ENCODE measurements at places on chromosomes 1 and 21.

DNA sequence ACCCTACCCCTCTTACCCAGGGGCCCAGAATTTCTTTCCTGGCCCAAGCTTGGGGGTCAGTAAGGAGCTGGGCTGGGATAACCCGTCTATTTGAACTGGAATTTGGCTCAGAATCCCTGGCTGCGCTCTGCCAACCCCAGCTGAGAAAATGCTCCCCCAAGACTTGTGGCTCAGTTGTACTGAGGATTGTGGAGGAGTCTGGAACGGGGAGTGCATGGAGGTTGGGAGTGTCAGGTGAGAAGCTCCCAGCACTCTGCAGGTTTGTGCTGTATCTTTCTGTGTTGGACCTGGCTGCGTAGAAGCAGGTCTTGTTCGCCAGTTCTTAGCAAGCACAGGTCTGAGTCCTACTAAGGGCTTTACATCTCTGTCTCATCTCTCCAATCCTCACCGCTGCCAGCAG lies 1.6 kb downstream of the TCEA3 start:
- no peak for DNase-seq

- no peak for DNase-seq
Measured at GRCh38 chr1:18217398-18218043, 109.9 kb downstream of the IGSF21 start.

GRCh38 chr1:86016076-86016759 lies 140.4 kb downstream of the COL24A1 start:
- DNase-seq = no peak

DNA sequence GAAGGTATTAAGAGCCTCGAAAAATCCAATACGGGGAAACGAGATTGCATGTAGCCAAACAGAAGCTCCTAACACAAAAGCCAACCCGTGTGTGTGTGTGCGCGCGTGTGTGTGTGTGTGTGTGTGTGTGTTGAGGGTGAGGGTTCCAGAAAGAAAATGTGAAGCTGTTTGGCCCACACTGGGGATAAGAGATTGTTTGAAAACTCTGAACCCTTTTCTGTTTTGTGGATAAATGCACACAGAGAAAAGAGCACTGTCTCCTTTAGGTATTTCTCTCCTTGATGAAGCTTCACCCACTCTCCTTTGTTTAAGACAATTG lies 1.9 kb downstream of the WLS start:
- no peak for DNase-seq

- DNase-seq = no peak
Measured at GRCh38 chr1:119868176-119868575, 28.1 kb downstream of the ADAM30 start.

DNA sequence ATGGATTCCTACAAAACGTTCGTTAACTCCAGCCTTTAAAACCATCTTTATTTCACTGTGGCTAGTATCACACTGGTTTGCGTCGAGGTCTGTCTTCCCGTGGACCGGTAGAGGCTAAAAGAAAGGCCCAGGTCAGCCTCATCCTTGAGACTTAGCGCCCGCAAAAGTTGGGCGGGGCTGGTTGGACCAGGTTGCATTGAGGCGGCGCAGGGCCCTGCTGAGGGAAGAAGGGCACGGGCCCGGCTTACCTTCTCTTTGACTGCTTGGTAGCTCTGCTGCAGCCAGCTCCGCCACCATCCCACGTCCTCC lies 455 bp downstream of the BSDC1 start:
- peak; percentile 32 for DNase-seq

- DNase-seq = no peak
Measured at GRCh38 chr1:72845381-72845780, 563.0 kb upstream of the NEGR1 start.

Measured in stimulated activated CD4-positive, alpha-beta T cell treated with anti-CD3 and anti-CD28 coated beads, Interleukin-1b, Interleukin-23, amount 100 ng/mL, for 4 hours (primary cell).